ENCODE measurements at places on chromosomes 13 and 19.

GRCh38 chr13:108212886-108213285 lies 2.5 kb downstream of the LIG4 start:
- no peak for DNase-seq

- no peak for DNase-seq
These were observed 5.8 kb upstream of the ILF3 start for GRCh38 chr19:10648360-10648759.

DNA sequence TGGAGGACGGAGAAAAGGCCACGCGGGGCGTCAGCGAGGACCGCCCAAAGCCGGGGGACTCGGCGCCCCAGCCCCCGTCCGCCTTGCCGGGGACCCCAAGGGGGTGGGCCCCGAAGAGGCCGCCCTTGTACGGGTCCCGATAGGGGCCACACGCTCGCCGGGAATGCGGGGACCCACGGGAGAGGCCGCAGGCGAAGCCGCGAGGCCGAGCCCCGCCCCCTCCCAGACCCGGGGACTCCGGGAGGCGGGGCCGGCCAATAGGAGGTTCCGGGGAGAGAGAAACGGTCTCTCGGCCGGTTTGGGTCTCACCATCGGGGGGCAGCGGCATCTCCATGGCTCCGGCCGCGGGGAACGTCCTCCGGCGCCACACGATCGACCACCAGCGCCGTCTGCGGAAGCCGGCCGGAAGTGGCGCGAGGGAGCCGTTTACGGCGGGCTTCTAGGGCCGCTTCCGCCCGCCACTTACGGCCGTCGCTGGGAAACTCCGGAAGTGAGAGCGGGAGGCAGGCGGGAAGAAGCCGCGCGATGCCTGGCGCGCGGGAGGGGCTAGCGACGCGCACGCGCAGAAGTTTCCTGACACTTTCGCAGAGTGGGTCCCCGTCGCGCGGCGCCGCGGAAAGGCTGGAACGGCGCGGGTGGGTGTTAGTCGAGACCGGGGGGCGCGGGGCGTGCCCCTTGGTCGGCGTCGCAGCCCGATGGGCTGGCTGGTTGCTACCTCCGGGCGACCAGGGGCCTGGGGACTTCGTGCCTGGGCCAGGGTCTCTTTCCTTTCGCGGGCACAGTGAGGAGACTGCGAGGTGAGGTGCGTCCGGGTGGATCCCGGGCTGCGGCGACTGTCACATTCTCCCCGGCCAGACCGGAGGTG lies at the start of gene CHERP:
TSS of gene CHERP (minus strand) at position 393 of the 865 bp plus-strand sequence. CDS start at position 334, 59 bp downstream.
- peak; percentile 93 for DNase-seq

- DNase-seq = no peak
These were observed 152.7 kb upstream of the SERP2 start for GRCh38 chr13:44220948-44221347.

GRCh38 chr19:44602081-44602480 lies 11.3 kb upstream of the IGSF23 start:
- DNase-seq = no peak

DNA sequence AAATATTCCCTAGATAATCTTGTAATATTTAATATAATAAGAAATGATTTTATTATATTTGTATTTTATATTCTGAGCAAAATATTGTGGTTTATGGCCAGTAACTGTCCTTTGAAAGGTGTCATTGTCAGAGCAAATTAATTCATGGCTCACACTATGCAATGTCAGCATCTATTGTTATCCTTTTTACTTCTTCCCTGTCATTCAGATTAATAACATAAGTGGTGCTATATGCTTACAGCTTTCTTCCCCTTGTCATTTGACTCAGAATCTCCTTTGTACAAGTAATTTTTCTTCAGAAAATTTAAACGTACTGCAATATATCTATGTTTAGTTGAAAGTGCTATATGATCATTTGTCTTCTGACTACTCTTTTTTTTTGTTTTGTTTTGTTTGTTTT lies 1738.2 kb upstream of the MIR17HG start:
- no peak for DNase-seq

GRCh38 chr19:44164327-44164672 lies 600 bp upstream of the ZNF226 start:
- DNase-seq = no peak

DNA sequence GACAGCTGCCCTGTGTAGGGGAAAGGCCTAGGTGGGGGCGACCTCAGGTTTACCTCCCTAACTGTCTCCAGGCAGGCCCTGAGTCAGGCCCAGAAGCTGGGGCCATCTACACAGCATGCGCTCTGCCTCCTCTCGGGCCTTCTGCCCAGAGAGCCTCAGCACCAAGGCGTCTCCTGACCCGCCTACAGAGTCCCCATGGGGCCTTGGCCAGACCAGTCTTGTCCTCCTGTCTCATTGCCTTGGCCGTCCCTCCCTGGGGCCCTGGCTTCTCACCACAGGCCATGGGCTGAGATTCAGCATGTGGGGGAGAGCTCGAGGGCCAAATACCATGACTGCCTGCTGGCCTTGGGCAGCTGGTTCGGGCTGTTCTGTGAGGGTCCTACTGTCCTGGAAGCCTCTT lies 59.0 kb downstream of the SMARCA4 start:
- no peak for DNase-seq

DNA sequence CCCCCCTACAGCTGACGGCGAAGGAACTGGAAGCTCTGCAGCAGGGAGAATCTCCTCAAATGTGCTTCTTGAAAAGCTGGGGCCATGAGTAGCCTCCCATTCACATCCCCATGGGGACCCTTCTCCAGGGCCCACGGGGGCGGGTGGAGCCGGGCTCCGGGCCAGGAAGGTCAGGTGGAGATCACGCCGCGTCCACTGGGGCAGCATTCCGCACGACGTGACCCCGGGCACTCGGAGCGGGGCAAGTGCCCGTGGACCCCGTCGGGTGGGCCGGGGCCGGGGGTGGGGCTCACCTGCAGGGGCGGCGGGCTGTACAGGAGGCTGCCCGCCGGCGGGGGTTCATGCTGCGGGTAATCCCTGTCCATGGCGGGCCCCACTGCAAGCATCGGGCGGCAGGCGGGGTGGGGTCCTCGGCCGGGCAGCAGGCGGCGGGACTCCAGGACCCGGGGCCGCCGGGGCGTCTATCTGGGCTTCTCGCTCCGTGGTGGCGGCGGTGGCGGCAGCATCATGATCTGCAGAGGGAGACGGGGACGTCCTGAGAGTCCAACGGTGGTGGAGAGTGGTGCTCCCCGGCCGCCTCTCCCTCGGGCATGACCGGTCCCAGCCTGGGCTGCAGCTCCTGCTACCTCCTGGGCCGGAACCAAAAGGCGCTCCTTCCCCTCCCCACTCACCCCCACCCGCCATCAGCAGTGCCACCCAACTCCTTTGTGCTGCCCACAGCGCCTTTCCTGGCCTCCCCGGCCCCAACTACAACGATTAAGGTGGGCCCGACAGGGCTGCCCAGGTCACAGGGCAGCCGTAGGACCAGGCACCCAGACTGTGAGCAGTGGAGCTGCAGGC lies 20.0 kb downstream of the SBNO2 start:
- DNase-seq = no peak

- no peak for DNase-seq
These were observed 530.6 kb upstream of the SPRY2 start for GRCh38 chr13:80871481-80871880.

GRCh38 chr13:48210178-48210577 lies 22.8 kb upstream of the ITM2B start:
- DNase-seq = no peak

- DNase-seq = no peak
These were observed 254.4 kb downstream of the DLEU7 start for GRCh38 chr13:50589139-50589538.

- DNase-seq = no peak
These were observed 62.0 kb downstream of the EPSTI1 start for GRCh38 chr13:42929886-42930535.

DNA sequence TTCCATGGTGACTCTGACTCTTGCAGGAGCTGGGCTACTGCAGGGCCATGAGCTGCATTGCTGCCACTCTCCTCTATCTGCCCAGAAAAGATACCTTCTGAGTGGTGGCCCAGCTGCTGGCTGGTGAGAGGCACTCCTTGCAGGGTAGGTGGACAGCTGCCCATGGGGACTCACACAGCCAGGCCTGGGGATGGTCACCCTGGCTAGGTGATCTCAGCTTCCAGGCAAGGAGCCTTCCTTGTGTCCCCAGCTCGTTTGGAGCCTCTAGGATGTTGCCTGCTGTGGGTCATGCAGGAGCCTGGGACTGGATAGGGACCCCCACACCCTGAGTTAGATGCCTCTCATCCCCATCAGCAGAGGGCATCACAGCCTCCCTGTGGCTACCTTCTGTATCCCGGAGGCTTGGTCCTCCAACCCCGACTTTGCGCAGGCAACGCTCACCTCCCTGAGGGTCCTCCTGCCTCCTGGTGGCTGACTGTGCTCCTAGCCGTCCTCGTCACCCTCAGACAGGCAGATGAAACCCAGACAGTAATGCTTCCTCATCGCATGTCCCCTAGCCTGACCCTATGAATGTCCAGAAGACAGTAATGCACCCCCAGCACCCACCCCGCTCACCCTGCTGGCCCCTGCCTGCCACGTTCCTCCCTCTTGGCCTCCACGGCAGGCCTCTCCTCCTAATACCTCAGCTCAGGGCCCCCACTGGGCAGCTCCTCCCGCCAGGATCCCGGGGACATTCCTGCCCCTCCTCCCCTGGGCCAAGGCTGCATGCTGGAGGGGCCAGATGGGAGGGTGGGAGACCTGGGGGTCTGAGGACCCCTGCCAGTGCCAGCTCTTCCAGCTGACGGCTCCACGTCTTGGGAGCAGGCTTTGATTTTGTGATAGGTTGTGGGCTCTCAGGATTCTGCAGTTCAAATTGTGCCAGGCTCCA lies 13.6 kb upstream of the ZNF14 start:
- DNase-seq = no peak

DNA sequence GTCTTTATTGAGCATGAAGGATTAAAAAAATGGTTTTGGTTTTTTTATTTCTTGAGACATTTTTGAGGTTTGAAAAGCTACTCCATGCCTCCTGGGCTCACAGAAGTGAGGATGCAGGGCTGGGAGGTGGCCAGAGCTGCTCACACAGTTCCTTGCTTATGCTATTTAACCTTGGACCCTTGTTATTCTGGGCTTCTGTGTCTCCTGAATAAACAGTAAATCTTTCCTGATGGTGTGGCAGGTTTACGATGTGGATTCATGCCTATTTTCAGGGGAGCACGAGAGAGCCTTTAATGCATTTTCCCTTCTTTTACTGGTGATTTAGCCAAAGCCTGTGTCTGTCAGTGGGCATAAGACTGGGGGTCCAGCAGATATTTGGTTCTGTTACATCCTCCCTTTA lies 34.3 kb upstream of the PCDH8 start:
- DNase-seq = no peak

DNA sequence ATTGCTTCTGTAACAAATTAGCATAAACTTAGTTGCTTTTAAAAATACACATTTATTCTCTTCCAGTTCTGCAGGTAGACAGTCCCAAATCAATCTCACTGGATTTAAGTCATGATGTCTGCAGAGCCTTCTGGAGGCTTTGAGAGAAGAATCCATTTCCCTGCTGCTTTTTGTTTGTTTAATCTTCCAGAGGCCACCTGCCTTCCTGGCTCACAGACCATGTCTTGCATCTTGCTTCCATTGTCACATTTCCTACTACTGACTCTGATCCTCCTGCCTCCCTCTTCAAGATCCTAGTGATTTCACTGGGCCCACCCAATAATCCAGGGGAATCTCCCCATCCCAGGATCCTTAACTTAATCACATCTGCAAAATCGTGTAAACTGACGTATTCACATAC lies 473.3 kb downstream of the ITGBL1 start:
- no peak for DNase-seq

DNA sequence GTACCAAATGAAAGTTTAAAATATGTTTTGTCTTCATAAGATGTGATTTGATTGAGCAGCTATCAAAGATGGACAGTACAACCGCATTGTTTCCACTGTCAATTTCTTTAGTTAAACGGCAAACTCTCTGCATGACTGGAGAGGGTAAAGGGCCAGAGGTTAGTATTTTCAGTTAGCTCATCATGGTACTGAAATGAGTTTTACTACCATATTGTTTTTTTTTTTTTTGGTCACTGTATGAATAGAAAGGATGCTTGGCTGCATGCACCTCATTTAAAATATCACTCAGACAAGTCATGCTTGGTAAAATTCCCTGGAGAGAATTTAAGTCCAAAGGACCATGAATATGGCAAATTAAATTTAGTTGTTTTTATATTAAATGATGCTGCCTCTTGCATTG lies 942.1 kb upstream of the SPRY2 start:
- no peak for DNase-seq

GRCh38 chr19:44939668-44940067 lies 2.4 kb upstream of the APOC4 start:
- DNase-seq = no peak

- peak; percentile 51 for DNase-seq
These were observed 4.2 kb downstream of the PRR36 start for GRCh38 chr19:7869910-7870511.

DNA sequence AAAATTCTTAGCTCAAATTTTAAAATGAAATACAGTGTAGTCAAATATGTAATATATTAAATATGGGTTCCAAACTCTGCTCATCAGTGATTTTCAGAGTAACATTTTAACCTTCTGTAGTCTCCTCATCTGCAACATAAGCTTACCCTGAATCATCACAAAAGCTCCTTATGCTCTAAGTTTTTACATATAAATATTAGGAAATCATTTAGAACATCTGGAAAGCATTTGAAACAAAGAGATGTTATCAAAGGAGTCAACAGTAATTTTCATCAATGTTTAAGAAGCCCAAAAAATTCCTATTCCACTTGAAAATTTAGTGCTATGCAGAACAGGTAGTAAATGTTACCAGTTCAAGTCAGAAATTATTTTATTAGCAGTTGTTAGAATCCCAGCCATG lies 224.7 kb downstream of the DCT start:
- DNase-seq = no peak

- DNase-seq = no peak
These were observed 10.1 kb upstream of the CD22 start for GRCh38 chr19:35318679-35319448.

DNA sequence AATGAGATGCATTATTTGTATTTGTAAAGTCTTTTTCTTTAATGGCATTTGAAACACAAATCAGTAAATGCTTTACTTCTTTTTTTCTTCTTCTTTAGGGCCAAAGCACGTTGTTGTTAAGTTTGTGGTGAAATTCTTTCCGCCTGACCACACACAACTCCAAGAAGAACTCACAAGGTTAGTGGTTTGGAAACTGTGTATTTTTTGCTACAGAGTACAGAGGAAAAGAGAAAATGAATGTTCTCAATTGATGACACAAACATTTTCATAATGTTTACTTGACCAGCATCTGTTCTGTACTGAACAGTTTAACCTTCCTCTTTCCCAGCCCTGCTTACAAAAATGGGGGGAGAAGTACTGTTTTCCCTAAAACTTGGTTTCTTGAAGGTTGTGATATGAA lies 190.9 kb upstream of the RNF113B start:
- no peak for DNase-seq

DNA sequence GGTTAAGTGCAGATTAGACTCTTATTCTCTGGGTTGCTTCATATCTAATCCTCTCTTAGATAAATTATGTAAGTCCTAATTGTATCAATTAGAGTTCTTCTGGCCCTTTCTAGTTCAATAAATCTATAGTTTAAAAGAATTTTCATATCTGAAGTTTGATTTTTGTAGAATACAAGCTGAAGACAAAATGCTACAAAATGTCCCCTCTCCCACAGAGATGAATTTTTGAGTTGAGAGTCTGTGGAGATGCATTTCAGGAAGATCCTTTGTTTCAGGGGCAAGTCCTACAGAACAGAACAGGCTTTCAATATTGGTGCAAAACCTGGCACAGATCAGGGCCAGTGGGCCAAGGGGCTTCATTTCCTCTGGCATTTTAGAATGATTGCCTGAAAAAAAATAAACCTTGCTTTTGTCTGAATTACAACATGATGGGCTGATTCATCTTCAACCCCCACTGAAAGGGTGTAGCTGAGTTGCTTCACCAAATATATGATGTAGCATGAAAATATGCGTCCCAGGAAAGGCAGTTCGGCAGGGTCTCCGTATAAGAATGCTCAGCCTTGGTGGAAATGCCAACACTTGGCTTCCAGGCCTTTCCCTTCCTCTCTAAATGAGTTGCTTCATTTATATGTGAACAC lies 6.4 kb upstream of the IPO5 start:
- DNase-seq = no peak

All from activated CD4-positive, alpha-beta T cell treated with anti-CD3 and anti-CD28 coated beads, Interleukin-2, amount 50 U/mL, for 48 hours (primary cell).